NCI-H226 (cell line): ENCODE measurements at places on chromosomes 7 and 10.

DNA sequence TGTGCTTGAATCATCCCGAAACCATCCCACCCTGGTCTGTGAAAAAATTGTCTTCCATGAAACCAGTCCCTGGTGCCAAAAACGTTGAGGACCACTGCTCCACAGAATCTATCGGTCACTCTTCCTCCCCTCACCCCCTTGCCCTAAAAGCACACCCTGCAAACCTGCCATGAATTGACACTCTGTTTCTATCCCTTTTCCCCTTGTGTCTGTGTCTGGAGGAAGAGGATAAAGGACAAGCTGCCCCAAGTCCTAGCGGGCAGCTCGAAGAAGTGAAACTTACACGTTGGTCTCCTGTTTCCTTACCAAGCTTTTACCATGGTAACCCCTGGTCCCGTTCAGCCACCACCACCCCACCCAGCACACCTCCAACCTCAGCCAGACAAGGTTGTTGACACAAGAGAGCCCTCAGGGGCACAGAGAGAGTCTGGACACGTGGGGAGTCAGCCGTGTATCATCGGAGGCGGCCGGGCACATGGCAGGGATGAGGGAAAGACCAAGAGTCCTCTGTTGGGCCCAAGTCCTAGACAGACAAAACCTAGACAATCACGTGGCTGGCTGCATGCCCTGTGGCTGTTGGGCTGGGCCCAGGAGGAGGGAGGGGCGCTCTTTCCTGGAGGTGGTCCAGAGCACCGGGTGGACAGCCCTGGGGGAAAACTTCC is 784 bp upstream of the SERPINE1 start:
- DNase-seq = peak; percentile 80

- DNase-seq = peak; percentile 7
These were observed 71.1 kb upstream of the TFEC start for GRCh38 chr7:116101704-116102103.

DNA sequence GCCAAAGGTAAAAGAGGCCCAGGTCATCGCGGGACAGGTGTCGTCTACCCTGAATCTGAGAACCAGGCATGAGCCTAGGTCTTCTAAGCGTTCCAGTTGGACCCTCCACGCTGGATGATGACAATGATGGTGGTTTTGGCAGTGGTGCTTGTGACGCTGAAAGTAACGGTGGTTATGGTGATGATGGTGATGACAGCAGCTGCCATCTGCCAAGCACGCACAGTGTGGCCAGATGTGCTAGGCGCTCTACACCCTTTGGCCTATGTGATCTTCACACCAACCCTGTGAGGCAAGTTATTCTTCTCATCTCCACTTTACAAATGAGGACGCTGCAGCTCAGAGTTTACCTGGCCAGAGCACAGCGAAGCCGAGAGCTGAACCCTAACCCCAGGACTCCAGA is 93.9 kb downstream of the FAM53B start:
- no peak for DNase-seq

GRCh38 chr7:35003679-35004303 is 33.5 kb downstream of the DPY19L1 start:
- DNase-seq = peak; percentile 100

DNA sequence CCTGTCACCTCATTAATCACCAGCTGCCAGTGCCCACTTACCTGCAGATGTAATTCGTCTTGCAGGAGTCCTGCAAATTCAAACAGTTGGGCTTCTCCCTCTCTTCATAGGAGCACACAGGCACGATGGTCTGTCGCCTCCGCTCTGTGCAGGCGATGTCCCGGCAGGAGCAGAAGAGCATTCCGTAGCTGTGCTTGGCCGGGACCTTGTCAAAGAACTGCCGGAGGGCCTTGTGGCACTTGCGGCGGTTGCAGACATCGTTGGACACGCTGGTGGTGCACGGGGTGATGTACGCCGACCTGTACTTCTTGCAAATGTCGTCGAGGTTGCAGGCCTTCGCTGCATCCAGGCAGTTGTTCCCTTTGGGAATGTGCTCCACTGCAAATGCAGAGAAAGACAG is 147.8 kb downstream of the GFRA1 start:
- DNase-seq = no peak

DNA sequence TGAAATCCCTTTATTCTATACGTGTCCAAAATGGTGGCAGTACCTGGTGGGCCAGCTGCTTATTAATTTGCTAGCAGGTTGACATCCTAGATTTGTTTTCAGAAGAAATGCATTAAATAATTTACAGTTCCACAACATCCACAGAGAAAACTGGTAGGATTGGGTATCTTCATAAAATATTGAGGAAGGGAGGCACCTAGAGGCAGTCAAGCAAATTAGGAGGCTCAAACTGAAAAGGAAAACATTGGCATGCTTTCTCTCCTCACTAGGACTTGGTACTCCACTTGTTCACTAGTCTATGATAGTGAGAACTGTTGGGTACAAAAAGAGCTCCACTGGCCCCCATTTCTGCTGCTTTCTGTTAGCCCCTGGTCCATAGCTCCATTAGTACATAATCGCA is 18.3 kb upstream of the LRGUK start:
- no peak for DNase-seq
